ENCODE measurements at places on chromosomes 4 and X. TPM values are rescaled to one million over a fixed set of nuclear protein-coding genes. Genes with fewer than 3 reads are reported as not detected.

- DNase-seq = no peak
Measured at GRCh38 chrX:97167333-97167732, 283.6 kb downstream of the RPA4 start.

DNA sequence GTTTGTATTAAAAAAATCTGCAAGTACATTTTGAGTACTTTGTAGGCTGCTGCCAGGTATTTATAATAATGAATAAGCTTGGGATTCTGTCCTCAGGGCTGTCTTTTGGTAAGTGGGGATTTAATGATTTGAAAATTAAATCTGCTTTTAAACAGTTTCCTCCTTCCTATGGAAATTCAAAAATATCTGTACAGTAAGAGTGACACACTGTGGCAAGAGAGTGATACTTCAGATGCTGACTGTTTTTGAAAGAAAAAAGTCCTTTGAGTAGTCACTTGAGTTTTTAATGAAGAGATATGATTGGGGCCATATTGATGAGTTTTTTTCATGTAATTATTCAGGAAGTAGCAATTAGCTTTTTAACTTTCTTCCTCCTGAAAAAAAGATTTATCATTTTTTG lies 49.2 kb downstream of the SMARCAD1 start:
- DNase-seq = no peak

DNA sequence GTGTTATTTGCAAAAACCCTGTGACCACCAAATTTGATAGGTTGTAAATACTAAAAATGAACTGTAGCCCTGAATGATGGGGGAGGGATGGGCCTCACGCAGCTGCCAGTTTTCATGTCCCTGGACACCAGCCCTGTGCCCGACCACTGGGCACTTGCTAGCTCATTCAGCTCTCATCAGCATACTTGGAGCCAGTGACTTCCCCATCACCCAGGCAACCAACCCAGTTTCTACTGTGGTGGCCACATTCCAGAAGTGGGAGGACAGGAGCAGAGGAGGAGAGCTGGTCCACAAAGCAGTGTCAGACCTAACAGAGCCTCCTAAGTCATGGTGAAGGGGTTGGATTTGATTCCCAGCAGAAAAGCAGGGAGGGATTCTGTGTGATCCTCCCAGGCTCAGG lies 128.2 kb downstream of the CPEB2 start:
- no peak for DNase-seq

DNA sequence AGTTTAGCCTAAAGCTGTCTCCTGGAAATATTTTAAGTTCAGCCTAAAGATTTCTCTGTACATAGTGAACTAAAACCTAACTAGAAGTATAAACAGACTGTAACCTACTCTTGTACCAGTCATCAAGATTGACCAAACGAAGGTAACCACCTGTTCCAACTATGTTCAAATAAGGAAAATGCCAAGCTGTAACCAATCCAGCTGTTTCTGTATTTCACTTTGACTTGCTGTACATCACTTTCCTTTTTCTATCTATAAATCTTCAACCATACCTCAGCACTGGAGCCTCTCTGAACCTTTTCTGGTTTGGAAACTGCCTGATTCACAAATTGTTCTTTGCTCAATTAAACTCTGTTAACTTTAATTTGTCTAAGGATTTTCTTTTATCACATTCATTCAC lies 3.1 kb upstream of the CYSLTR1 start:
- no peak for DNase-seq

DNA sequence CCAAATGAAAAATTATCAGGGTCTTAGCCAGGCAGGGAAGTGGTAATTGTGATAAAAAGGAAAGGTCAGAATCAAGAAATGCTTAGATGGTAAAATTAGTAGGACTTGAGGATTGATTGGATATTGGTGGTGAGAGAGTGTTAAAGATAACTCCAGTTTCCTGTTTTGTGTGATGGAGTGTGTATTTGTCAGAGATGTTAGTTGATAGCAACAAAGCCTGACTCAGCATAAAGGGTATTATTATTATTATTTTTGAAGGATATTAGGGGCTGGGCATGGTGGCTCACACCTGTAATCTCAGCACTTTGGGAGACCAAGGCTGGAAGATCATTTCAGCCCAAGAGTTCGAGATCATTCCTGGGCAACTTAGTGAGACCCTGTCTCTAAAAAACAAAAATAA lies 23.6 kb upstream of the OGT start:
- no peak for DNase-seq

- DNase-seq = no peak
Measured at GRCh38 chrX:123731258-123731986, 1.4 kb downstream of the THOC2 start.

GRCh38 chr4:11590132-11590531 lies 161.4 kb upstream of the HS3ST1 start:
- no peak for DNase-seq

GRCh38 chr4:89256203-89256800 lies 51.3 kb downstream of the GPRIN3 start:
- no peak for DNase-seq

DNA sequence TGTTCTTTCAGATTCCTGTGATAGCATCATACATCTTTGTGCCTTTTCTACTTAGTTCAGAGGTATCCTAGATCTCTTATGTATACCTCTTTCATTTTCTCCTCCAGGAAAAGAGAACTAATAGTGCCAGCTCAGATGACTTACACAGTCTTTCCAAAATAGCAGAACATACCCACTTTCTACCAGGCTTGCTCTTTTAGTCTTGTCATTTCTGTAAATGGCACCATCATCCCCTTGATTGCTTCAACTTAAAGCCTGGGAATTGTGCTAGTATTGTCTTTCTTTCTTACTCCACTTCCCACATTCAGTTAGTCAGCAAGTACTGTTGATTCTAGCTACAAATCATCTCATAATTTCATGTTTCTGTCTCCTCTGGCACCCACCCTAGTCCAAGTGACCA lies 5.1 kb downstream of the APEX2 start:
- no peak for DNase-seq

GRCh38 chr4:162126729-162127128 lies 37.1 kb downstream of the FSTL5 start:
- no peak for DNase-seq

GRCh38 chr4:51855751-51856150 lies 12.8 kb downstream of the DCUN1D4 start:
- no peak for DNase-seq

GRCh38 chr4:139619644-139620043 lies 46.0 kb upstream of the MGST2 start:
- DNase-seq = no peak

DNA sequence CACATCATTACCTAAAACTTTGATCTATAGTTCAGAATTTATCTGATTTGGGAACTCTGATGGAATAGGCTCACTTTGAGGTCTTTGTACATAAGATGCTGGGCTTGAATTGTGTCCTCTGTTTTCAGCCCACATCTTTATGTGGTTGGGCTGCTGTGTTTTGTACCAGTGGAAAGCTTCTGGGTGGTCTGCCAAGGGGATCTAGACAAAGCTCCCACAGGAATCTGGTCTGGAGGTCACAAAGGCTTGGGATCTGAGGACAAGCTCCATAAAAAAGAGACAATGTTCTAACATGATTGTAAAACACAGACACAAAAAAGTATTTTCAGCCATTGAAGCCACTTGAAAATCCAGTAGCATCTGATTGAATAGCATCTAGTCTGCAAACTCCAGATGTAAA lies 393.5 kb upstream of the PITX2 start:
- DNase-seq = no peak

DNA sequence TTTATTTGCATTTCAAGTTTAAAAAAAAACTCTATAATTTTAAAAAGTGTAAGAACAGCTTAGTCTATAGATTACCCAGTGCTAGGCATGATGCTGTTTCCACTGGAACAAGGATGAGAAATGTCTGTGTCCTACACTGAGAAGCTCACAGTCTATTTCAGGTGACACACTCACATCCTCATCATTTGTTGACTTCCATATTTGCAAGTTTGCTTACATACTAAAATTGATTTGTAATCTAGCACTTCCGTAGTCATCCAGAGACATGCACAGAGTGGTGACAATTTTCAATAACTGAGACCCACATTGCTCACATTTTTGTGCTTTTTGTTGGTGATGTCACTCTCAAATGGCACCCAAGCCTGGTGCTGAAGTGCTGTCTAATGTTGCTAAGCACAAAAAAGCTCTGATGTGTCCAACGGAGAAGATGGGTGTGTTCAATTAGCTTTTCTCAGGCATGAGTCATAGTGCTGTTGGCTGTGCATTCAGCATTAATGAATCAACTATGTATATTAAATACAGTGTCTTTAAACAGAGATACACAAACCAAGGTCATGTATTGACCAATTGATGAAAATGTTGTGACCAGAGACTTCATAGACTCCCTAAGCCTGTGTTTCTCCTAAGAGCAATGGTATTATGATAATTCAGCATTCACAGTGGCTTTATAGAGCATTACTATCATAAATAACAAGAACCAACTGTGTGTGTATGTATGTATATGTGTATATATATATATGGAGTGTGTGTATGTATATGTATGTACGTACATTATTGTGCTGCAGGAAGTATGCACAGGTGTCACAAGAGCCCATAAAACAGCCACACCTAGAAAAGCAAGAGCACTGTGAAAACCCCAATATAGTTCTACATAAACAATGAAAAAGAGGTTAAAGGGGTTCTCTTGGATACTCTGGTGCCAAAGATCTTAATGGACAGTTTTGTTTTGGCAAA lies 31.2 kb upstream of the VCX3B start:
- DNase-seq = no peak

GRCh38 chr4:54102531-54103106 lies 2.7 kb downstream of the GSX2 start:
- DNase-seq = no peak

DNA sequence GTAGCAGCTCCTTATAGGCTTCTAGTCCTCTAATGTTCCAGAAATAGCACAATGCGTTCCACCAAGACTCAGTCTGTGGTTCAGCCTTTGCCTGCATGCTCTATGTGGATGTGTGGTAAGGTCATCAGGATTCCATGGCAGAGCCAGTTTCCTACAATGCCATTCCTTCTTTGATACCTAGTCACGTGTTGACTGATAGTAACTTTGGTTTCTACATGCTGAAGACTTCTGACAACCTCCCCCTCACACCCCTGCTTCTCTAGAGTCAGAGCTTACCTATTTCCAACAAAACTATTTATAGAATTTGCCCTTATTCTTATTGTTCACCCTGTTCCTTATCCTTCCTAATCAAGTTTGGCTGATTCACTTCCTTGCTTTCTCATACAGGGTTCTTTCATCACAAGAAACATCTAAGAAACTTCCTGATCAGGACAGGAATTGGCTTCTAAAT lies 81.1 kb downstream of the CT47B1 start:
- no peak for DNase-seq

DNA sequence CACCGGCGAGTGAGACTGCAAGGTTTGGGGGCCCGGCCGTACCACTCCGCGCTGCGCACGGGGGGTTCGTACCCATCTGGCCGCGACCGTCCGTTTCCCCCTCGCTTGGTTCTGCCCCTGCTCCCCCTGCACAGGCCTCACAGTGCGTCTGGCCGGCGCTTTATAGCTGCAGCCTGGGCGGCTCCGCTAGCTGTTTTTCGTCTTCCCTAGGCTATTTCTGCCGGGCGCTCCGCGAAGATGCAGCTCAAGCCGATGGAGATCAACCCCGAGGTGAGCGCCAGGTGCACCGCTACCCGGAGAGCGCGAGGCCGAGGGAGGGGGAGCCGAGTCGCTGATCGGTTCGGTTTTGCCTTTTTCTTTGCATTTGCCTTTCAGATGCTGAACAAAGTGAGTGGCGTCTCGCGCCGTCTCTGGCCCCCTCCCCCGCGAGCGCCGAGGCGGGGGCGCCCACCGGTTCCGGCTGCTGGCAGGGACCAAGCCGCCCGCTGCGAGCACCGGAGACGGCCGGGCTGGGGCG lies at the start of gene UCHL1:
UCHL1 (plus strand) TSS at position 189 of the 517 bp plus-strand sequence; CDS start at position 238, 49 bp downstream.
- DNase-seq = peak; percentile 59

DNA sequence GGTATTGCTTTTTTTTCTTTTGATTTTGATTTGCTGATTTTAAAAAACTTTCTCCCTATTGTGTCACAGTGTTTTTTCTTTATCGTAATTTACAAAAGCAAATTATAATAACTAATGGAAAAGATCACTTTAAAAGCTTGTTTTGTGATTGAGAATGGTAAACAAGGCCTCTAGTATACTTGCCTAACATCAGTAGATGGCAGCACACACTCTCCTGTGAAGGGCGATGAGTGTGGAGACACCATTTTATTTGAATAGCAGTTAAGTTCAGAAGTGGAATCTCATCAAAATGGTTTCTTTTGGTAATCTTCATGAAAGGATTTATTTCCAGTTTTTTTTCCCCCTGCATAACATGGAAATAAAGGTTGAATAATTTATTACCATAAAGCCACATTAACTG lies 72.3 kb downstream of the PAK3 start:
- DNase-seq = no peak

GRCh38 chr4:161538941-161539340 lies 624.9 kb downstream of the FSTL5 start:
- no peak for DNase-seq

- no peak for DNase-seq
Measured at GRCh38 chr4:98602270-98602669, 56.1 kb downstream of the TSPAN5 start.

DNA sequence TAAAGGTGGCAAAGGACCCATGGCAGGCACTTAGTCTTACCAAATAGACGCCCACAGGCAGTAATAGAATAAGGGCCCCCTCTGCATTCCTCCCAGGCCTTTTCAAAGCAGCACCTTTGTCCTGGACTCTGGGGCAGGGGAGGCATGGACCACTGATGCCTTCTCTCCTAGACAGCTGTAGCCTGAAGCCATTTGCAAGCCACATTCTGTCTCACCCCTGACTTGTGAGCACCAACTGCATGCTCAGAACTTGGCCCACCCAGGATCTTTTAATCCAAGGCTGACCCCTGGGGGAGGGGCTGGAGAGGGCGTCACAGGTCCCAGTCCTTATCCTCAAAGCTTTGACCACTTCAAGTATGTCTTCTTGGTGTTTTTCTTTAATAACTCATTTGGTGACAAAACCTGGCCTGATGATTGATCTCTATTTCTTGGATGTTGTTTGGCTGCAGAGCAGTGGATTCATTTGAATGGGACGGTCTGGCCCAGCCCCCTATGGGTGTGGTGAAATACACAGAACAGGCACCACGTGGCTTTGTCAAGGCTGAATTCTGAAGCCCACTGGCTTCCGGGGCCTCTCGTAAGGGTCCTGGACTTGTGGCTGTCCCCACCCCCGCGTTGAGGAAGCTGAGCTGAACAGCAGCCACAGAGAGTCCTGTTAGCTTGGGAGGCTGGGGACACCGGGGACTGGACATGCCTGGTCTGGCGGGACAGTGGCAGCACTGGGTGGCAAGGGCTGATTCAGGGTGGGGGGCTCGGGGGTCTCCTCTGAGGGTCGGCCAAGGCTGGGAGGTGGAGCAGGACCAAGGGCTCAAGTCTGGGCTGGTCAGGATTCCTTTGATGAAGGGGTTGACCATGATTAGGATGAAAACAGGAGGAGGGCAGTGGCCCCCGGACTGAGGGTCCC lies 36.6 kb downstream of the ADRA2C start:
- DNase-seq = peak; percentile 7

HTN3 gene
- total RNA-seq = not detected

PNCK gene
- total RNA-seq = 14.6 TPM

TEC gene
- 2.3 TPM for total RNA-seq

LRCH2 gene
- 5.2 TPM for total RNA-seq

CXCL6 gene
- 1.5 TPM for total RNA-seq

CCSER1 gene
- total RNA-seq = 9.6 TPM

MAGEB2 gene
- total RNA-seq = not detected

CSN1S1 gene
- 3.2 TPM for total RNA-seq

TECRL gene
- 748 TPM for total RNA-seq

TMEM154 gene
- total RNA-seq = 4.4 TPM
